ENCODE measurements at places on chromosomes 11 and 22. TPM values are rescaled to one million over a fixed set of nuclear protein-coding genes. Genes with fewer than 3 reads are reported as not detected.

Gene NLRP10
- total RNA-seq, result not detected

Gene RFPL3
- not detected for total RNA-seq

Gene OR51L1
- not detected for total RNA-seq

Gene SEC14L6
- total RNA-seq, result 13.9 TPM

Gene FXYD2
- total RNA-seq, result 2,527 TPM

Gene MAPK8IP1
- total RNA-seq, result 15.7 TPM

Gene LARGE2
- total RNA-seq, result 13.1 TPM

Gene IRAG1
- total RNA-seq, result 38.1 TPM

Gene GAB4
- total RNA-seq, result not detected

Gene RAG1
- total RNA-seq, result 1.9 TPM

Gene BAIAP2L2
- 9.7 TPM for total RNA-seq

Gene FZD4
- total RNA-seq, result 41.4 TPM

Gene LINC01488
- not detected for total RNA-seq

Gene MMP1
- total RNA-seq, result 0.82 TPM

Gene FOSL1
- 3.2 TPM for total RNA-seq

Gene OR51B4
- total RNA-seq, result not detected

Gene MS4A15
- not detected for total RNA-seq

Gene ARHGAP42
- total RNA-seq, result 18.9 TPM

Gene B4GAT1
- 21.7 TPM for total RNA-seq

Gene CCDC81
- 1.1 TPM for total RNA-seq

Gene KRTAP5-10
- not detected for total RNA-seq

Gene OR2AT4
- not detected for total RNA-seq

Gene OR8G5
- total RNA-seq, result not detected

Gene SRPRA
- total RNA-seq, result 116 TPM

Gene SYT13
- total RNA-seq, result 6.8 TPM

Gene DDIAS
- 1.4 TPM for total RNA-seq

Gene OR52E8
- 0.25 TPM for total RNA-seq

Gene MIAT
- total RNA-seq, result 6.8 TPM

Gene CCDC87
- 1.0 TPM for total RNA-seq

Gene OPCML
- 1.1 TPM for total RNA-seq

Gene CASP4
- total RNA-seq, result 60.3 TPM

Gene SLC5A4
- total RNA-seq, result 2.0 TPM

Gene FANCF
- 14.8 TPM for total RNA-seq

Gene MISFA
- 3.6 TPM for total RNA-seq

Gene LRRN4CL
- 1.2 TPM for total RNA-seq

Gene CDHR5
- 7.0 TPM for total RNA-seq

Gene MPPED2
- 12.9 TPM for total RNA-seq

Gene E2F8
- total RNA-seq, result 0.66 TPM

Gene CEP126
- total RNA-seq, result 5.3 TPM

Gene C1QTNF5
- total RNA-seq, result 42.8 TPM

Gene HIC2
- 4.2 TPM for total RNA-seq

Gene GRIK4
- total RNA-seq, result 0.25 TPM

Gene MUC15
- total RNA-seq, result 10.1 TPM

Gene TYR
- total RNA-seq, result not detected

Gene TESMIN
- 8.7 TPM for total RNA-seq

Gene MMP3
- total RNA-seq, result 0.44 TPM

Gene NELL1
- 0.31 TPM for total RNA-seq

Gene SMC1B
- not detected for total RNA-seq

Gene MRGPRX3
- total RNA-seq, result not detected

Gene TRPC6
- total RNA-seq, result 1.4 TPM

Gene PGR
- 1.3 TPM for total RNA-seq

Gene IGLL1
- not detected for total RNA-seq

Gene ACRV1
- not detected for total RNA-seq

All from kidney (tissue), 22 donors.